ENCODE measurements at places on chromosomes 16 and 17.

GRCh38 chr16:15043344-15043743 is 12.5 kb downstream of the NTAN1 start:
- DNase-seq, result no peak

- DNase-seq, result no peak
Observed at GRCh38 chr16:15907863-15908478, 19.6 kb upstream of the CEP20 start.

GRCh38 chr17:49822829-49823228 is 25.0 kb downstream of the TAC4 start:
- DNase-seq, result no peak

DNA sequence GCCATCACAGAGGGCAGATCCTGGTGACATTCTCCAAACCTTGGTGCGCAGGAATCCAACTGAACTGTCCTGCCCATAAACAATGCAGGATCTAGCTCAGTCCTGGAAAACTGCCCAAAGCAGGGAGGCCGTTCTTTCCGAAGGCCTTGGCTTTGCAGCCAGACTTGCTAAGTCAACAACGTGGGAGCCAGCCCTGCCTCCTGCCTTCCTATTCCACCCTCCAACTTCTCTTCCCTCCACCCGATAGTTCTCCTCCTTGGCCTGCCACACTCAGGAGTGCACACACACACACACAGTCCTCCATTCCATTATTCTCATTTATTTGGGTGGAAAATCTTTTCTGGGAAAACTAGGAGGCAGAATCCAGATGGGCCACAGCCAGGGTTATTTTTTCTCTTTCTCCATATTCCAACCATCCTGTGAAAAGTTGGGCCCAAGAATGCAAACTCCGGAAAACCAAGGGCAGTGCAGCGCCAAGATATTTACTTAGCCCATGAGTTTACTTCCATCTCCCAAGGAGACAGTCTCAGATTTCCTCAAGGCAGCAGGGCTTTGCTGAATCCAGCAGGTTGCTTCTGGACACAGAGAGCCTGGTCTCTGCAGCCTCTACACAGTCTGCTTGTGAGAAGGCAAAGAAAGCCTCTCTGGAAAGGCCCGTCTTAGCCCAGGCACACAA is 15.8 kb downstream of the COPRS start:
- DNase-seq, result peak; percentile 26

DNA sequence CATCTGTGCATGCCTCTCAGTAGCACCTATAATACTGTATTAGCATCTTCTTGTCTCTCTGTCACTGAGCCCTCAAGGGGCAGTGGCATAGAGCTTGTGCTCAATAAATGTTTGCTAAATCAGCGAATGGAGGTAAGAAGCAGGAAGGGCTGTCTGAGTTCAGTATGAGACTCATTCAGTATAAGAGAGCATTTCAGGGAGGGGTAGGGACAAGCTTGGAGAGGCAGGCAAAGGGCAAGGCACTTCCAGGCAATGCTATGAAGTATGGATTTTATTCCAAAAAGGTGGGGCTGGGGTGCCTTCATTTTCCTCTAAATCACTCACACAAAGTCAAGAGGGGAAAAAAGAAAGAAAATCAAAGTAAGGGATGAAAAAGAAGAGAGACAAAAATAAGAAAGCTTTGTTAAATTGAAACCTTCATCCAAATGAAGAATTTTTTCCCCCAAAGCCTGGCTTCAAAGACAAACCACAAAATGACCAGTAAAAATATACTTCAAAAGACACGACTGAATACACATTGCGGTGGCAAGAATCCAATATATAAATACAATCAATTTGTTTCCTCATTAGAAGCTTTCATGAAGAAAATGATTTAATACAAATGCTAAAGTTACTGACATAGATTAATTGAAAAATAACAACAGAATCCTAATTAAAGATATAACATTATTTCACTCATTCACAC is 51.2 kb downstream of the SKAP1 start:
- DNase-seq, result no peak

DNA sequence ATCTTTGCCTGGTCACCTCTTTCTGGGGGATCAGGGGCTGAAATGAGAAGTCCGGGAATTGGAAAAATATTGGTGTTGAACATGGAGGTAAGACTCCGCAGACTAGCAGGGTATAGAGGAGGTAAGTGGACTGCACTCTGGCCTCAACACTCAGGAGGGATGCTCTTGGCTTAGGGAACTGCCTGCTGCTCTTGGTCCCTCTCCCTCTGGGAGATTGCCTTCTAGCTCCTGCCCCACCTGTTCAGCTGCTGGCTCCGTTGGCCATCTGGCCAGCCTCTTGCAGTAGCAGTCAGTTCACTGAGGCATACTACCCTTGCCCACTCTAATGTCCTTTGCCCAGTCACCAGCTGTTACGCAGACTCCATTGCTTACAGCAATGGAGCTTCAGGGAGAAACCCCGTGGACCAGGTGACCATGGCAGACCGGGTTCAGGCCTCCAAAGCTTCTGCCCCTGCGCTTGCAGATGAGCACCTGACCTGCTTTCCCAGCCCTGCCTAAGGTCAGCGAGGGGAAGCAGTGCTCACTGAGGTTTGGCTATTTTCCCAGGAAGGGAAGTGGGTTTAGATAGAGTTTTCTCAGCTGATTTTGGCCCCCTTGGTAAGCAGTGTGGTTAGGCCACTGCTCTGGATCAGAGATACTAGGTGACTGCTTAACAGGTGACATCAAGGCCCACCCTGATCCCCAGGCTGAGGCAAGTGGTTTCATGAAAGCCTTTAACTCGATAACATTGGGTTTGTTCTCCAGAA is 11.9 kb downstream of the CDK5RAP3 start:
- no peak for DNase-seq

DNA sequence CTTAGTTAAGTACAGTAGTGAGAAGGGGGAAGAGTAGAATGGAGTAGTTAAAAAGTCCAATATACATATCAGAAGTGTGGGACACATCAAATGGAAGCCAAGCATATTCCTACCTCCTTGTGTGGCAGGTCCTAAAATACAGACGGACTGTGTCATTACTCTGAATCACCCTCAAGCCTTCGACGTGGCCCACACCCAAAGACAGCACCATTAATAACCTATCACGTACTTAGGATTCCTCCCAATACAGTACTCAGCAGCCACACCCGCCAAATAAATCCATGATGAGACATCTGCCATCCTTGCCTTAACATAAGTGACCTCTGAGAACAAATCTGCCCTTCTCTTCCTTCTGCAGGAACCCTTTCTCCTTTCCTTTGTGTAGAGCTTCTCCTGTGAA is 38.9 kb downstream of the UBE2G1 start:
- no peak for DNase-seq

- no peak for DNase-seq
Observed at GRCh38 chr17:80732268-80732667, 187.6 kb downstream of the RPTOR start.

DNA sequence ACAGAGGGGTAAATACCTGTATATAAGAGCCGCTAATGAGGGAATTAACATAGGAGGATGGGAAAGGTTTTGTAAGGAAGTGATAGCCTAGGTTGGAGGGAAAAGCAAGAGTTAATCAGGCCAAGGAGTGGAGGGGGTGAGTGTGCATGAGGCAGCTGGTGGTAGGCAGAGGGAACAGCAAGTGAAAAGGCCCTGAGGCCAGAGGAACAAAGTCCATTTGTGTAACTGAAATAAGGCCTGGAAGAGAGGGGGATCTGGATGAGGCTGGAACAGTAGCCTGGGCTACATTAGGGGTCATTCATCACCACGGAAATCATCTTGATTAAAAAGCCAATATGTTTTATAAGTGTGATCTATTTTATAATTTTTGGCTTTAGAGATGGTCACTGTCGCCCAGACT is 45.7 kb downstream of the FZD2 start:
- no peak for DNase-seq

DNA sequence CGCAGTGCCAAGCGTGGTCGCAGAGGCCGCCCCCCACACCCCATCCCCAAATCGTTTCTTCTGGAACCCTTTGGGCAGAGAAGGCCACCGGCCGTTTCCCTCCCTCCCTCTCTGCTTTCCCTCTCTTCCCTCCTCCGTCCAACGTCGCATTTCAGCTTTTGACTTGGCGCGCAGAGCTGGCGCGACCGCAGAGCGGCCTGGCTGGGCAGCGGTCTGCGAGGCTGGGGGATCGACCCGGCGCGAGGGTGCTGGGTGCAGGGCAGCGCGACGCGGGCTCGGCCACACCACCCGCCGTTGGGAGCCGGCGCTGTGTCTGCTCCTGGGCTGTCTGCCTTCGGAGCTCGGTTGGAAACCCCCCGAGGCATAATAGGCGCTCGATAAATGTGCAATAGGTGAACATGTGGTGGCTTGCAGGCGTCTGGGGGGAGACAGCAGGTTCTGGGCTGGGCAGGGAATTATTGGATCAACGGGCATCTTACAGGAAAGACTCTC is 2.8 kb upstream of the NTN3 start:
- no peak for DNase-seq

DNA sequence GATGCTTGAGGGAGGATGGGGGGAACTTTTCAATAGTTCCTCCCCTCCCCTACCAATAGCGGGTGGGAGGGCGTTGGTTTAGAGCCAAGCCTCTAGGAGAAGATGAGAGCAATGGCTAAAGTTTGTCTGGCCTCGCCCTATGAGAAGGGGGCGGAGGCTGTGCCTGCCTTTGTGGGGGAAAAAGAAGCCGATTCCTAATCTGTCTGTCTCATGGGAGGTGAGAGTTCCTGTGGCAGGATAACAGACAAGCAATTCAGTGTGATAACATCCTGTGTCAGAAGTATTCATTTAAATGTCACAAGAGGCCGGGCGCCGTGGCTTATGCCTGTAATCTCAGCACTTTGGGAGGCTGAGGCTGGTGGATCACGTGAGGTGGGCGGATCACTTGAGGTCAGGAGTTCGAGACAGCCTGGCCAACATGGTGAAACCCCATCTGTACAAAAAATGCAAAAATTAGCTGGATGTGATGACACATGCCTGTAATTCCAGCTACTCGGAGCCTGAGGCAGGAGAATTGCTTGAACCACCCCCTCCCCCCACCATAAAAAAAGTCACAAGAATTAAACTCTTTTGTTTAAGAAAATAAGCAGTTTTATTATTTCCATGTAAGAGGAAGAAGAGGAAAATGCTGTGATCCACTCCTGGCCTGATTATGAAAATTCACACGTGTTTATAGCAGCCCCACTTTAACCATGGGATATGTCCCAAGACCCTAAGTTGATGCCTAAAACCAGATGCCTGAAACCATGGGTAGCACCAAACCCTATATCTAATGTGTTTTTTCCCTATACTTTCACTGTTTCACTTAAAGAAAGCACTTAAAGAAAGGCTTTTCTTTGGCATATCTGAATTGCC is 1.7 kb downstream of the SLFN5 start:
- DNase-seq, result no peak

GRCh38 chr17:81200201-81200600 is 22.6 kb downstream of the CEP131 start:
- no peak for DNase-seq

GRCh38 chr16:67750466-67750865 is 31.4 kb upstream of the GFOD2 start:
- DNase-seq, result no peak

DNA sequence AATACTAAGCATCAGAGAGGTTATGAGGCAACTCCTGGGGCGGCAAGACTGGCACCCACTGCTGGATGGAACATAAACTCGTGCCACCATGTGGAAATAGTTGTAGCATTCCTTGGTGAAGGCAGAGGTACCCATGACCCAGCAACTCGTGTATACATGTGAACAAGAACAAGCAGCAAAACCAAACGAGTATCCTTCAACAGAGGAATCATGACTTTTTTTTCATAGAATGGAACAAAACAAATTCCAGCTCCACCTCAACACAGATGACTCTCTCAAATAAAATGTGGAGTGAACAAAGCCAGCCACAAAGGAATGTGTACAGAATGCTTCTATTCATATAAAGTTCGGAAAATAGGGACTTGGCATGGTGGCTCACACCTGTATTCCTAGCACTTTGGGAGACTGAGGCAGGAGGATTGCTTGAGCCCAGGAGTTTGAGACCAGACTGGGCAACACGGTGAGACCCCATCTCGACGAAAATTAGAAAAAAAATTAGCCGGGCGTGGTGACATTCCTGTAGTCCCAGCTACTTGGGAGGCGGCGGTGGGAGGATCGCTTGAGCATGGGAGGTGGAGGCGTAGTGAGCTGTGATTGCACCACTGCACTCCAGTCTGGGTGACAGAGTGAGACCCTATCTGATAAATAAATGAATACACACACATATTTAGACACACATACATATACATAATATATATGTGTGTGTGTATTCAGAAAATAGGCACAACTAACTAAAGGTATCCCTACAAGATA is 35.3 kb downstream of the B9D1 start:
- no peak for DNase-seq

- no peak for DNase-seq
Observed at GRCh38 chr17:48542698-48543106, 2.2 kb downstream of the HOXB2 start.

- no peak for DNase-seq
Observed at GRCh38 chr16:20956319-20956718, 55.7 kb downstream of the LYRM1 start.

GRCh38 chr17:1036171-1036844 is 39.4 kb downstream of the TIMM22 start:
- no peak for DNase-seq

GRCh38 chr16:86082418-86083030 is 183.6 kb downstream of the IRF8 start:
- no peak for DNase-seq

DNA sequence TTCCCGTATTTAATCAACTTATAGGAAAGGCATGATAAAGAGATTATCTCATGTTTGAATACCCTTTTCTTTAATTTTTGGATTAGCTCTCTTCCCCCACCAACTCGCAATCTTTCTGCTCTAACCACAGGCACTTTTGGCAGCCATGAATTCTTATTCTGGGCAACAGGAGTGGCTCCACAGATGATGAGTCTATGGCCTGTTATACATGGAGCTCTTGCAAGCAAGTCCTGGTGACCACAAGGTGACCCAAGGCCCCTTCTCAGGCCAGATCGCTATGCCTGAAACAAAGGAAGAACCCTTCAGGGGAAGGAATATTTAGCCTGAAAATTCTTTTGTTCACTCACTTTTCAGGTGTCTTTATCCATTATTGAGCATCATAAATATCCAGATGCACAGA is 10.8 kb upstream of the ZNF267 start:
- no peak for DNase-seq

DNA sequence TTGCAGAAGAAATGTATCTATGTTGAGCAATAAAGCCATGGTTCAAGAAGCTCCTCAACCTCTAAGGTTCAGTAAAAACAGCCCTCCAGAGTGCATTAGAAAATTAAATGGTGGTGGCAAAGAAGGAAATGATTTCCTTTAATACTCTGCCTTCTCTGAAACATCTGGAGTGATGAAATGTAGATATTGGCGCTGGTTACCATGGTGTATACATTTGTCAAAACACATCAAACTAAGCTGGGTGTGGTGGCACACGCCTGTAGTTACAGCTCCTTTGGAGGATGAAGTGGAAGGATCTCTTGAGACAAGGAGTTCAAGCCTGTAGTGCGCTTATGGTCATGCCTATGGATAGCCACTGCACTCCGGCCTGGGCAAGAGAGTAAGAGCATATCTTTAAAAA is 6.0 kb downstream of the CAPNS2 start:
- DNase-seq, result no peak

- peak; percentile 50 for DNase-seq
Observed at GRCh38 chr17:45316434-45317110, at the start of gene MAP3K14. Gene MAP3K14 (minus strand): TSS chr17:45317020. CDS start chr17:45290745, 26,275 bp downstream.
